ENCODE measurements at places on chromosomes 1 and 21.

DNA sequence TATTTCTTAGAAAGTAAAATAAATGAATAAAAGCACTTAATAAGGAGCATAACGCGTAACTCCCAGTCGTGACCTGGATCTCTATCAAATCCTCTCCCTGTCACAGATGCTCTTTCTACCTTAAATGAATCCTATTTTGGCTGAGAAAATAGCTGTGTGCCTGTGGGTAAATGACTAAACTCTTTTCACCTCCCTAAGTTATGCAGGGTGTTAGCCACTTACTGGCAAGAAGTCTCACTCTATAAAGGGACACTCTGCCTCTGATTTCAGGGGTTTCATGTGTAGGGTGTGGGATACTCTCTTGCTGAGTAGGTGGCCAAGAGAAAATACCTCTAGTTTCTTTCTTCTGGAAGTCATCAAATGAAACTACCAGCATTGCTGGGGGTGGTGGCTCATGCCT, 24.3 kb upstream of the PPP1R15B start:
- DNase-seq, result no peak

DNA sequence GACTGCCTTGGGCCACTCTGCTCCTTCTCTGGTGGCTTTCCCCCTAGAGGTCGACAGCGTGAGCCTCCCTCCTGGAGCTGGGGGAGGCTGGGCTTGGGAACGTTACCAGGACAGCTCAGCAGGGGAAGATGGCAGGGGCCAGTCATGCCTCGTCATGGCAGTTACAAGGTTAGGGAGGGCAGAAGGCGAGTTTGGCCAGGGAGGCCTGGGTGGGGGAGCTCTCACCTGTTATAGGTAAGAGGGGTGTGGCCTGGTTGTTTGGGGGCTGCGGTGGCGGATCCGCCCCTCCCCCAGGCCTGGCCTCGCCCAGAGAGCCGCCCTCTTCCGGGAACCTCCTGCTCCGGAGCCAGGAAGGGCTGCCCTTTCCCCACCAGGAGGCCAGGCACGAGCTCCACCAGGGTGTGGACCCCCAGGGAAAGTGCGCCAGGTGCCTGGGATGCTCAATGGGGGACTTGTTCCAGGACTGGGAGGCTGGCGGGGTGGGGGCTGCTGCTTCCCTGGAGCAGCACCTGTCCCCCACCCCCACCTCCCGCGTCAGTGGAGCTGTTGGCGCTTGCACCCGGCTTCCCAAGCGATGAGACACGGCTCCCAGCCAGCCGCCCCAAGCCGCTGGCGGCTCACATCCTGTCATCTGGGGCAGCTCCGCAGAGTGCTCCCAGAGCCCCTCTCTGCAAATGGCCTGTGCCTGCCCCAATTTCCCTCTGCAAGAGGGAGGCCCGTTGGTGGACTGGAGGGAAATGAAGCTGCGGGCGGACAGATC, 23.6 kb upstream of the PKP1 start:
- no peak for DNase-seq

- no peak for DNase-seq
Observed at GRCh38 chr1:39625462-39626273, 13.8 kb downstream of the HEYL start.

DNA sequence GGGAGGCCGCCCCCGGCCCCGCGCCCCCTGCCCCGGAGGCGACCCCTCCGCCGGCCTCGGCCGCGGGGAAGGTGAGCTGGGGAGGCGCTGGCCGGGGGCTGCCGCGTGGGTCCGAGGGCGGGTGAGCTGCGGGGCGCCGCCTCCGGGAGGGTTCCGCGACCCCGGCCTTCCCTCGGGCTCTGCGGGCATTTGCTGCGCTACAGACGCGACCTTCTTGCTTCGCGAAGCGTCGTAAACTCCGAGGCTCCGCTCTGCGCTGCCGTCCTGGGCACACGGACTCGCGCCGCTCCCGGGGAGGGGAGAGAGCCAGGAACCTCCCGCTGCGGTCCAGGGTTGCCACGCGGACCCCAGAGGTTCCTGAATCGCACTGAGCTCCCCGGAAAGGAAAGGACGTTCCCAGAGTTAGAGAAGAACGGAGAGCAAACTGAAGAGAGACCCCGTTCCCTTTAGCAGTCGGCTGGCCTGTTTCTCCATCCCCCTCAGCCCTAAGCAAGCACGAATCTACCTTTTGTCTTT, 345 bp downstream of the SLX9 start:
- no peak for DNase-seq

DNA sequence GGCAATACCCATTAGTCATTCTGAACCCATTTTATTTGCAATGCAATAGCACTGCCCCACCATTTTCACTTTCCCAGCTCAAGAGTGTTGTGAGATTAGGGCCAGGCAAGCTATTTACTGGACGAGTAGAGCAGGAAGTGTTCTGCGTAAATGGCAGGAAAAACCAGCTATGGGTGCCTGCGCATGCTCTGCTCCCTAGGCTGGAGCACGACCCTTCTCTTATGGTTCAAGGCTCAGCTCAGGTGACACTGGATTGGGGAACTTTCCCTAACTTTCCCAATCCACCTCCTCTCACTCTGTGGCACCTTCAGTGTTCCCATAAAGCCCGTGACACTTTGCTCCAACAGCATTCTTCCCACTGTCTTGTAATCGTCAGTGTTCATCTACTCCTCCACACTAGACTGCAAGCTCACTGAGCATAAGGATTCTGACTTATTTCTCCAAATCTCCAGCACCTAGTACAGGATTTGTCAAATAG, 3.6 kb upstream of the MAN1A2 start:
- DNase-seq, result no peak

GRCh38 chr1:27416387-27417111, 24.1 kb downstream of the GPR3 start:
- DNase-seq, result peak; percentile 48

GRCh38 chr1:214846276-214846675, 236.3 kb upstream of the KCNK2 start:
- DNase-seq, result no peak

GRCh38 chr1:101435831-101436511, 199.2 kb downstream of the S1PR1 start:
- DNase-seq, result no peak

DNA sequence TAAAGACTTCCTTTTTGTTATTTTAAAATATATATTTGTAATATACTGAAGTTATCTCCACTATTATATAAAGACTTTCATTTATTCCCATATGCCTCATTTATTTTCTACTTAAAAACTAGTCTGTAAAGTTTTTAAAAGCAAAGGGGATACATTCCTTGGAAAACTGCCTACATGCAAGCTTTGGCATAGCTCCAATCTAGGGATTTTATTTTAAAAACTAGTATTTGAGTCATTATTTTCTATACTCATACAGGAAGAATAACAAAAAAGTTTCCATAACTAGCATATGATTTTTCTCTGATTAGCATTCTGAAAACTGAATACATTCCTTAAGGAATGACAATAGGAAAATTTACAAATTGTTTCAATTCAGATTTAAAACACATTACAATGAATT, 88.9 kb downstream of the COL24A1 start:
- no peak for DNase-seq

DNA sequence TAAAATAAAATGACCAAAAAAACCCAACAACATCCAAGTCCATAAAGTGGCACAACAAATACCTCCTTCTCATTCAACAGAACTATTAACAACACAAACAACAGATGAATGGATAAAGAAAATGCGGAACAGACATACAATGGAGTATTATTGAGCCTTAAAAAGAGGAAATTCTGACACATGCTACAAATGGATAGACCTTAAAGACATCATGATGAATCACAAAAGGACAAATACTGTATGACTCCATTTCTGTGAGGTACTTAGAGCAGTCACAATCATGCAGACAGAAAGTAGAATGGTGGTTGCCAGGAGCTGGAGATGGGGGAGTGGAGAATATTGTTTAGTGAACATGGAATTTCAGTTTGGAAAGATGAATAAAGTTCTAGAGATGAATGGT, 42.6 kb downstream of the EYA3 start:
- DNase-seq, result no peak

GRCh38 chr1:189851806-189852367, 625.8 kb downstream of the BRINP3 start:
- DNase-seq, result no peak

DNA sequence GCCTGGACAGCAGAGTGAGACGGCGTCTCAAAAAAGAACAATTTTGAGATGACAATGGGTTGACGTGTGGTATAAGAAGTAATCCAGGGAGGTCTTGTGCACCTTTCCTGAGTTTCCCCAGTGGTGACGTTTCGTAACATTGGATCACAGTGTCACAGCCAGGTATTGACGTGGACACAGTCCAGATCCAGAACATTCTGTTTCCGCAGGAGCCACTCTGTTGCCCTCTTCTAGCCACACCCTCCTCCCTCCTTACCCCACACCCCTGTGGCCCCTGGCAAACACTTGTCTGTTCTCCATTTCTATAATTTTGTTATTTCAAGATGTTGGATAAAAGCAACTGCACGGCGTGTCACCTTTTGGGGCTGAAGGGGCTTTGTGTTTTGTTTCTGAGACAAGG, 6.5 kb upstream of the TRAPPC10 start:
- no peak for DNase-seq

- DNase-seq, result peak; percentile 66
Observed at GRCh38 chr1:226635456-226635941, 86.9 kb downstream of the STUM start.

- DNase-seq, result no peak
Observed at GRCh38 chr21:24824209-24824608, 783.1 kb downstream of the MRPL39 start.

- DNase-seq, result no peak
Observed at GRCh38 chr1:178382372-178382771, 114.4 kb downstream of the CLEC20A start.
